ENCODE measurements at places on chromosomes 5 and 9.
A peak's percentile ranks its signal among the peaks of the same experiment; 100 is the strongest.

DNA sequence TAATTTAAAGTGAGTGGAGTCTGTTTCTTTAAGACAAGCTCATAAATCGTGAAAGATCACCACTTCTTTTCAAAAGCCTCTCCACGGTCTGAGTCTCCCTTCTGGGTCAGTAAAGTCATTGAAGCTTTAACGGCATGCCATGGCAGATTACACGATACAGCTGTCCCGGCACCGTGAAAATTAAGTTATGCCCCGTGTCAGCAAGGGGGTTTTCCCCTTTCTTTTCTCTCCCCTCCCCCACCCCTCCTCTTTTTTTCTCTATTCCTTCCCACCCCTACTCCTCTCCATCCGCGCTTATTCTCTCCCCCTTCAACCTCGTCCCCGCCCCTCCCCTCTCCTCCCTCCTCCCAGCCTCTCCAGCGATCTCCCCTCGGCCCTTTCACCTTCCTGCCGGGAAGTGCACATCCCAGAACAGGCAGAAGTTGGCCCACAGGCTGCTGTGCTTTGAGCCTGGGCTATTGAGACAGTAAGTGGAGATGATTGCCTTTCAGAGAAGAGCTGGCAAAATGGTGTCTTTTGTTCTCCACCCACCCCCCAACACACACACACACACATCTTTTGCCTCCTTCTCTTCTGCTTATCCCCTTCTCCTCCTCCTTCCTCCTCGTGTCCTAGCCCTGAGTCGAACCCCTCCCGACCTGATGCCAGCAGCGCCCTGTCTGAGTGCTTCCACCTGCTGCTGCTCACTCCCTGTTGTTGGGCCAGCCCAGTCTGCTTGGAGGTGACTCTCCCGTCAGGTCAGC is 44.1 kb downstream of the GAS1 start:
- DNase-seq = no peak

DNA sequence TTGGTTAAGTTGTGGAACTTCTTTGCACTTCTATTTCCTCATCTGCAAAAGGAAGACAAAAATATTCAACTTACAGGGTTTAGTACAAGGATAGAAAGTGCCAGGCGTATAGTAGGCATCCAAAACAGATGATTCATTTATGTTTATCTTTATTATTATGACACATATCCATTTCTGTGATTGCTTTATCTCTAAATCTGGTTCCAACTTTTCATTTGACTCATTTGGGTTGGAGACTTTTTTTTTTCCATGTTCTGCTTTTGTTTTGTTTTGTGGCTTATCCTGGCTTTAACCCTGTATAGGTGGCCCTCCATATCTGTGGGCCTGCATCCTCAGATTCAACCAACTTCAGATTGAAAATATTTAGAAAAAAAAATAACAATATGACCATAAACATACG is 186.7 kb upstream of the SLC24A2 start:
- DNase-seq = no peak

DNA sequence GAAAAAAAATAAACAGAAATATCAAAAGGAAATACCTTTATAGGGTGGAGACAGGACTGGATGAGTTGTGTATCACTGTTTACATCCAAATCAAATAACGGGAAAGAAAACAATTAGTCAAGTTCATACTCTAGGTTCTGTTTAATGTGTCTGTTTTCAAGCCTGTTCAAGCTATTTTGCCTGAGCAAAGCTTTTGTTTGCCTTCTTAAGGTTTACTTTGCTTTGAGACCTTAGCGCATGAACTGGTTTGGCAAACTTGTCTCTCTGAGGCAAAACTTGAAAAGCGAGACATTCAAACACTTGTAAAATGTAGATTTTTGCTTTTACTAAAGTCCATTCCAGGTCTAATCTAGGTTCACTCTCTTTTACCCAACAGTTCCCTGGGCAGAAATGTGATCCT is 174.1 kb upstream of the RFX3 start:
- no peak for DNase-seq

DNA sequence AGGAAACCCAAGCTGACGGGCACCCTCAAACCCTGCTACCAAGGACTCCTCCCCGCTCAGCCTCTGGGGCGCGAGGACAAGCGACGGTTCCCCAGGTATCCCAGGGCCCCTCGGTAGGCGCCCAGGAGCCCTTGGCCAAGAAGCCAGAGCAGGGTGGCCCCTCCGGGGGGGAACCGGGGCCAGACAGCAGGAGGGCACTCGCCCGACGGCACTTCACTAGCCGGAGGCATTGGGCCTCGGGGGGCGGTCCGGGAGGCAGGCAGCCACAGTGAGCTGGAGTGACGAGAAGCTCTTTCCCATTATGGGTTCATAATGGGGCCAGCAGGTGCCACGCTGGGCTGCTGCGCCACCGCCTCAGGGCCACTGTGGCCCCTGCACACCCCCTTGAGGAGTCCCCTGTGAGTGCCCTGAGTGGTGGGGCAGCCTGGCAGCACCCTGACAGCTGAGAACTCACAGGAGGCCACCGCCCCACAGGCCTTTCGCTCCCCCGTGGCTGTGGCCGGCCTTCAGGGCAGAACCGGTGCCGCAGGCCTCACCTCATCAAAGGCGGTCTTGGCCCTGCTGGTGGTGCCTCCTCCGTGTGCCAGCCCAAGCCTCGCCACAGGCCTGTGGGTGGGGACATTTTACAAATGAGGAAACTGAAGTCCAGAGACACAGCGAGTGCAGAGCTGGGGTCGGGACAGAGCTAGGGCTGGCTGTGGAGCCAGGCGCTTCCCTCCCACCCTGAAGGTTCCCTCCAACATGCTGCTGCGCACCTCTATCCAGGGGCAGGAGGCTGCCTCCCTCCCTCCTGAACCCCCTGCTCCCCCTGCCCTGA is 68.7 kb downstream of the PSMB7 start:
- no peak for DNase-seq

DNA sequence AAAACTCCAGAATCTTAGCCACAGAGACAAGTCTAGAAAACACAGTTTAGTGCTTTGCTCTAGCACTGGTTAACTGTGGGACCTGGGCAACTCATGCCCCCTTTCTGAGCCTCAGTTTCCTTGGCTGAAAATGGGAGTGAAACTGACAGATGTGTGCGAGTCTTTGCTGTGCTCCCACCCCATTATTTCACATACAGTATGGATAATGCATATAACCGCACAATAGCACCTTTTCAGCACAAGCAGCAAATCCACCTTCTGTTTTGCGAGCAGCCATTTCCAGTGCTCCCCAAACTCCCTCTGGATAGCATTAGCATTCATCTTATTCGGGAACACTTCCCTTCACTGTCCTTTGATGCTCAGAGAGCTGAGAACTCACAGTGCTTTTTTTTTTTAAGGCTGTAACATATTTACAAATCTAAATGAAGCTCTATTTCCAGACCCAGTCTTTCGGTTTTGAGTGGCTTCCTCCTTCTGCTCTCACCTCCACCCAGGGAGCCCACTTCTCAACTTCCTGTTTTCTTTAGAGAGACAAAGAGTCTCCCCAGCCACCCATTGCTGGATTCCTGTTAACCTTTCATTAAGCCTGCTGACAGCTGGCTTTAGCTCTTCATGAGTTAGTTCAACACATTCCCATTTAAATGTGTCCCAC is 49.2 kb downstream of the TIMD4 start:
- no peak for DNase-seq

- no peak for DNase-seq
Measured at GRCh38 chr5:18244309-18244708, 610.0 kb downstream of the TAF11L14 start.

DNA sequence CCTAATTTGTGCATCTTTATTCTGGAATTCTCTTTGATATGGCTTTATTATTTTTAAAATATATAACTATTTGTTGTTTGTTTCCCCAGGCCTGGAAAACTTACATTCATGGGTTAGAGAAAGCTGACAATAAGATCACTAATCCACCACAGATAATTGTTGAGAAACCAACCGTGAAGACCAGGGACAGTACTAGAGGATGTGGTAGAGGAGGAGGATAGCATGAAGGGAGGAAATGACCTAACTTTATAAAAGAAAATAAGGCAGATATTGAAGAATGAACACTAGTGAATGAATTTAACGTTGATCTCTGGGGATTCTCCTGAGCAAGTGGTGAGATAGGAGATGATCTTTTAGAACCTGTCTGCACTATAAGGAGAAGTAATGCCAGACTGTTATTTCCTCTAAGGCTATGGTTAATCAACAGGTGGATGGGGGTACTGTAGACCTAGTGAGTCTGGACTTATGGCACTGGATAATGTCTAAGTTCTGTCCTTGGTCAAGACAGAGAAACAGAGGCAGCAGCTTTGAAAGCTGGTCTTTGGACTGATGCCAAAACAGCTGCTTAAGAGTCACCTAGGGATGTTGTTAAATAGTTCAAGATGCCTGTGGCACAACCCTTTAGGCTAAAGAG is 52.4 kb downstream of the NREP start:
- DNase-seq = no peak

DNA sequence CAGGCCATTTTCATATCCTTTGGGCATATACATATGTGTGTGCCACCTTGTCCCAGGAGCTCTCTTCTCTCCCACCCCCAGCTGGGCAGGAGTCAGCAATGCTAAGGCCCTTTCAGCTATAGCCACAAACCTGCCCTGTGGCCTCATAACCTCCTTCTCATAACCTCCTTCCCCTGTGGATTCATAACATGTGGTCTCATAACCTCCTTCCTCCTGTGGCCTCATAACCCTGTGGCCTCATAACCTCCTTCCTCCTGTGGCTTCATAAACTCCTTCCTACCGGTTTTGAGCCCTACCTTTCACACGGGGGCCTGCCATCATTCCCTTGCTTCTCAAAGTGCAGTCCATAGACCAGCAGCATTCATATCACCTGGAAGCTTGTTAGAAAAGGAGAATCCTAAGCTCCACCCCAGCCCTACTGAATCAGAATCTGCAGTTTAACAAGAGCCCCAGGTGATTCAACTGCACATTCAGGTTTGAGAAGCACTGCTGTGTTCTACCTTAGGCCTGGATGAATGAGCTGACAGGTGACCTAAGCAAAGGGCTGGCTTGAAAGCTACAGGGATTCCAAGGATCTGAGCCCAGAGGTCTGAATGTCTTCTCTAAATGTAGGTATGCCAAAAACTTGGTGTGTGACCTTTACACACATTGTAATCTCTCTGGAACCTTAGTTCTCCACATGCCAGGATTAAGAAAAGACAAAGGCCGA is 41.9 kb upstream of the PLPP6 start:
- DNase-seq = no peak

DNA sequence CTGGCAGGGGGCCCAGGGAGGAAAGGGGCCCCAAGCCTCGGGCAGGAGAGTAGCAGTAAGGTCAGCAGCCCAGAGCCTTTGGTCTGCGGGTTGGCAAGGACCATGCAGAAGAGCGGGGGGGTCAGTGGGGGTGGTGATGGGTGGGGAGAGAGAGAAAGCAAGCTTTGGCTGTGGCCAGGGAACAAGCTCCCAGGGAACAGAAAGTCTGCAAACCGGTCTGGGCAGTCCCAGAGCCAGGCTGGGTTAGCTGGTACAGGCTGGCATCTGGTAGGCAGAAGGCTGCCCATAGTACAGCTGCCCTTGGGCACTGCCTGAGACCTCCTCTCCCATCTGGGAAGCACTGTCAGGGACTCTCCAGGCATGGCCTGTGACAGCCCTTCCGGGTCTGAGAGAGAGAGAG is 10.5 kb upstream of the EPB41L4B start:
- DNase-seq = no peak

DNA sequence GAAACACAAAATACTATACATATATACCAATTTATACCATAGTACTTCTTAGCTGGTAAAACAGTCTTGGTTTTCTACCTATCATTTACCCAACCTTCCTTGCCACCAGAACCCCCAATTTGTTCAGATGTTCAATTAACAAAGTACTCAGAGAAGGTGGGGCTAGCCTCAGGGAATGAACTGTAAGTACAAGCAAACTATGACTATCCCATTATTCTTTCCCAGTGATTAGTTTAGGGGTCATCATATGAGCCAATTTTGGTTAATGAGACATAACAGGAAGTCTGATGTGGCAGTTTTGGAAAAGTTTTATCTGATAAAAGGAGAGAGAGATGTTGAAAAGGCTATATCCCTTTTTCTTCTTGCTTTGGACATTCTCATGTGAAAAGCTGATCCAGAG is 125.8 kb downstream of the DTWD2 start:
- no peak for DNase-seq

- no peak for DNase-seq
Measured at GRCh38 chr5:560792-561166, 36.5 kb upstream of the SLC9A3 start.

DNA sequence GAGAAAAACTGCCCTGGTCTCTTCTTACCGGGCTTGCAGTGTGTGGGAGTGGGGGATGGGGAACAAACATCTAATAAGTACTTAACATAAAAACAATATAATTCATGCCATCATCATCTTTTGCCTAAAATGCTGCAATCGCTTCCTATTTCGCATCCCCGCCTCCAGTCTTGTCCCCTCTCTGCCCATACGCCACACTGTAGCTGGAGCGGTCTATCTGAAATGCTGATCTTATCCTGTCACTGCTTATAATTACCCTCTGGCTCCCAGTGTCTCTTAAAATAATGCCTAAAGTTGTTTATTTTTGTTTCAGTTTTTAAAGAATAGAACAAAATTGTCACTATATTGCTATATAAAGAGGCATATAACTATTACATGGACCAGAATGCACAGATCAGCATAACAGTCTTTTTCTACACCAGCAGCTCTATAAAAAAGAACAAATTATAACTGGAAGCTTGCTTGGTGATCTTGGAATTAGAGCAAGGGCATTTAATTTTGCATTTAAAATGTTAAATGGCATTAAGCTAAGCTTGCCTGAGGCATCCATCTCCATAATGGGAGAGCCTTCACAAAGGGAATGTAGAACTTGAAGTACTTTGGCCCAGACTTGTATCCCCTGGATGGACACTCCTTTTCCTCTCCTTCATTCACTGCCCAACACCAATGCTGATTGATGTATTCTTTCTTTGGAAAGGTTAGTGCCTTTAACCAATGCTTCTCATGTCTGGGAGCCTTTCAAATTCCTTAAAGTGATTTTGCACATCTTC is 12.2 kb downstream of the NTRK2 start:
- no peak for DNase-seq

DNA sequence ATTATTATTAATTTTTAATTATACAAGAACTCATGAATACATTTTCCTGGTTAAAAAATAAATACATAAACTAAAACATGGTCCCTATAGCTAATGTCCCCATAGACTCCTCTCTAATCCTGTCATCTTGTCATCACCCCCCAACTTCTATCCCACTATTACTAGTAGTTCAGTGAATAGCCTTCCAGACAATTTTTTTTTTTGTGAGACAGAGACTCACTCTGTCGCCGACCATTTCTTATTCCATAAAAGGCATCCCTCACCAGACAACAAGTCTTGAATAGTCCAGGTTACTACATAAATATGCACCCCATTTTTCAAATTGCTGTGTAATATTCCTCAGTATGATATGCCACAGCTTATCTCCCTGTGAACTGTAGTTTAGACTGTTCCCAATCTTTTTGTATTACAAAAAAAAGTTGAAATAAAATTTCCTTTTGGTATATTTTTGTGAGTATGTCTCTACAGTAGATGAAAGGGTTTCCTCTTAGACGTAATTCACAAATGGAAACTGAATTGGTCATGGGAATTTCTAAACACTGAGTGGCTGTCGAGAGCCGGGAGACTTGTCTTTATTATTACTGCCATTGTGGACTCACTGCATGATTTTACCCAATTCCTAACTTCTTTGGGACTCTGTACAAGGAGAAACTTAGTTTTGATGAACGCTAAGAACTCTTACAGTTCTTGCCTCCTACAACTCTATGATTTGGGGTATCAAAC is 6.4 kb upstream of the ABLIM3 start:
- DNase-seq = no peak

- peak; percentile 56 for DNase-seq
Measured at GRCh38 chr9:83649080-83649479, 26.1 kb downstream of the IDNK start.

GRCh38 chr9:9229269-9229668 is 1383.5 kb downstream of the PTPRD start:
- no peak for DNase-seq

All from stimulated activated CD4-positive, alpha-beta T cell treated with anti-CD3 and anti-CD28 coated beads, Interleukin-15, amount 100 ng/mL, for 48 hours (primary cell).